ENCODE measurements at places on chromosomes 13 and 19.
A peak's percentile ranks its signal among the peaks of the same experiment; 100 is the strongest.

GRCh38 chr19:4588291-4588761 is 28.8 kb upstream of the SEMA6B start:
- DNase-seq = no peak

DNA sequence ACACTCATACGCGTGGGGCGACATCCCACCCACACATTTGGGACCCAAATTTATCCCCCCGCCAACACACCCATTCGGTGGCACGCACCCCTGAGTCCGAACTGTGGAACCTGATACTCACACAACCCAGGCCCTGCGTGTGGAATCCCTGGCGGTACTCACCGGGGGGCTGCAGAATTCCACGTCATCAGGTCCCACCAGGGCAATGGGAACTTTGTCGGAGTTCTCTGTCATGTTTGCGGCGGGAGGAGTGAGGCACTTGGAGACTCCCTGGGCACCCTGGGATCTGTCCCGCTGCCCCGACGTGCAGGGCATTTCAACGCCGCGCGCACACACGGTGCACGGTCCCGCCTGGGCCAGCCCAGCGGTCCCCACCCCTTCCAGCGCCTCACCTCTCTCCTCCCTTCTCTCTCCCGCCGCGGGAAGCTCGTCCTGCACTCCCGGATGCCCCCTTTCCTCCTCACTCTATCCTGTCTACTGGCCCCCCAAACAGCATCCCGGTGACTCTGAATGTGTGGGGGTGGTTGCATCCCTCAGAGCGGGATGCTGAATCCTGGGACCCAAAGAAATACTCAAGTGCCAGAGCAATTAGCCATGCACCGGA is at the start of gene CNMD:
CNMD (minus strand) TSS at position 353 of the 604 bp plus-strand sequence; CDS start at position 234, 119 bp downstream.
- DNase-seq = no peak

GRCh38 chr13:26010487-26011207 is 41.2 kb downstream of the SHISA2 start:
- DNase-seq = no peak

- DNase-seq = no peak
Measured at GRCh38 chr13:23510979-23511735, 59.1 kb upstream of the TNFRSF19 start.

DNA sequence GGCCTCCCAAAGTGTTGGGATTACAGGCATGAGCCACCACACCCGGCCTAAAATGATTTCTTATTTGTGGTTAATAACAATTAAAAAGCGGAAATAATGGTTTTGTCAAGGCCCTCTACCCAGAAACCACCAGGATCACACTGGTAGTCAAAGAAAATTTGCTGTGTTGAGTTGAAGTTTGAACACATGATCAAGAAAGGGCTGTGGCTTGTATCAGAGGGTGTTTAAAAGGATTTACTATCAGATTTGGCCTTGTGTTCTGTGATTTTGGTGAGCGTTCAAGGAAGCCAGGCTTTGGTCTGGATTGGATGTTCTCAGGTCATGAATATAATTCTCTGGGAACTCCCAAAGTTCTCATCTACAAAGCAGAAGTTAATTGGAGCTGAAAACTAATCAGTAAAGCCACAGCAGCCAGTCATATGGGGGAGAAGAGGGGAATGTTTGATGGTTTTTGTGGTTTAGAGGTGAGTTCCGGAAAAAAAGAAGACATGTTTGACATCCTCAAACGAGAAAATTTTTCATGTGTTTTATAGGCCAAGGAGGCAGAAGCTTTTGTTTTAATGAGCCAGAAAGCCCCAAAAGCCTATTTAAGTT is 10.6 kb upstream of the ZNF556 start:
- no peak for DNase-seq

GRCh38 chr13:111881700-111882099 is 185.2 kb upstream of the SOX1 start:
- no peak for DNase-seq

DNA sequence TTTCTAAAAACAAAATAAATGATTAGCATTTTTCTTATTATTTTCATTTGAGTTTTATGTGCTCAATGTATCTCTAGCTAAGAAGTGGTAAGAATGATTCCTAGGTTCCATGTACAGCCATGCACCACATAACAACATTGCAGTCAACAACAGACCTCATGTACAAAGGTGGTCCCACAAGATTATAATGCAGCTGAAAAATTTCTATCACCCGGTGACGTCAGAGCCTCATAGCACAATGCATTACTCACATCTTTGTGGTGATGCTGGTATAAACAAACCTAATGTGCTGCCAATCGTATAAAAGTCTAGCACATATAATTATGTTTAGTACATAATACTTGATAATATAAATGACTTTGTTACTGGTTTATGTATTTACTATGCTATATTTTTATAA is 120.5 kb downstream of the SLC7A1 start:
- DNase-seq = no peak

DNA sequence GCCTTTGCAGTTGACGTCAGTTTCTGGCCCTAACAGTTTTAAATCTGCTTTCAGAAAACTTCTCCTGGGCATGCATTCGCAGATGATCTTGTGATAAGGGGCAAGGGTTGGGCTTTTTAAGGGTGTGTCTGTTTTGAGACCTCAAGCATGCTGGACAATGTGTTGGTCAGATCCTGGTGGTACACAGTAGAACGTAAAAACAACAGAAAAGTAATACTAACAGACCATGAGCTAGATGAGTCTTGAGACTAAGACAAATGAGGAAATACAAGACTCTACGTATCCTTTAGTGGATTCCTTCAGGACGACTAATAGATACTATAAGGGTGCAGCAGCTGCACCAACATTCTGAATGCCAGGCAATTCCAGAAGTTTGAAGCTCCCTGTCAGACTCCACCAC is 237.6 kb downstream of the DNAJC15 start:
- DNase-seq = no peak

DNA sequence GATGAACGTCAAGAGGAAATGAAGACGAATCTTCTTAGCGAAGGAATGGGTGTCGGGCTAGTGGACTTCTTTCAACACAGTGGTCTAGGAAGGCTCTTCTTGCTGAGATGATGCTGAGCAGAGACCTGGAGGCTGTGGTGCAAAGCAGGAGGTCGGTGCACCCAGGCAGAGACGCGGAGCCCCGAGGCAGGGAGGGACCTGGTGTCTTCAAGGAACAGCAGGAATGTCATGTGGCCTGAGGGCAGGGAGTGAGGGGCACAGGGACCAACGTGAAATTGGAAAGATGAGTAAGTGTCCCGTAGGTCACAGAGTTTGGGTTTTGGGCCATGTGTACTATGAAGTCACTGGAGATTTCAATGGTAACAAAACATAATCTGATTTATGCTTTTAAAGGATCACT is 11.4 kb upstream of the CDC42EP5 start:
- no peak for DNase-seq

- DNase-seq = peak; percentile 91
Measured at GRCh38 chr19:3761382-3762129, at the start of gene APBA3. Gene APBA3 (minus strand): TSS chr19:3761692. CDS start chr19:3760264, 1,428 bp downstream.

- no peak for DNase-seq
Measured at GRCh38 chr19:10552510-10553053, 8.9 kb downstream of the ATG4D start.

DNA sequence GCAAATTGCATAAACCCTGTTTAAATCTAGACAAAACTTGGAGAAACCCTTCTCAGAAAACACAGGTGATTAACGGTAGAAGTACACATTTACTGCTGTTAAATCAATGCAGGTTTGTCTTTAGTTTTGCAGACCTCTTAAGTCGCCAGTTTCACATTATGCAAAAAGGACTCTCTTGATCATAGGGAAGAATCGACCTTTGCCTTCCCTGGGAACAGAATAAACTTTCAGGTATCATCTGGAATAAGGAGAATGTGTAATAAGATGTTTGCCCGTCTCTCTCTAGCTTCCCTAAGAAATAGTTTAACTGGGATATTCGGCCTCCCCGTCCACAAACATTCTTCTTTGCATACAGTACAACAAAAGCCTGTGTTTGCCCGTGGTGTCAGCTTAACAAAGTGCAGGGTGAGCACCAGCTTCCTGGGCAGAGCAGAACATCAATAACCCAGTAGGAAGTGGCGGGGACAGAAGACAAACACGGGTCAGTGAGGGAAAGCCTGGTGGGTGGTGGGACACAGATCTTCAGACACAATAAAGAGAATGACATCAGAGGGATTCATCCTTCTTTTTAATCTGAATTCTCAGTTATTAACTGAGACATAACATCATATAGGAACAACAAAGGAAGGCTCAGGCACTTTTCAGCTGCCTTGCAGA is 1077.7 kb upstream of the SLC10A2 start:
- no peak for DNase-seq

DNA sequence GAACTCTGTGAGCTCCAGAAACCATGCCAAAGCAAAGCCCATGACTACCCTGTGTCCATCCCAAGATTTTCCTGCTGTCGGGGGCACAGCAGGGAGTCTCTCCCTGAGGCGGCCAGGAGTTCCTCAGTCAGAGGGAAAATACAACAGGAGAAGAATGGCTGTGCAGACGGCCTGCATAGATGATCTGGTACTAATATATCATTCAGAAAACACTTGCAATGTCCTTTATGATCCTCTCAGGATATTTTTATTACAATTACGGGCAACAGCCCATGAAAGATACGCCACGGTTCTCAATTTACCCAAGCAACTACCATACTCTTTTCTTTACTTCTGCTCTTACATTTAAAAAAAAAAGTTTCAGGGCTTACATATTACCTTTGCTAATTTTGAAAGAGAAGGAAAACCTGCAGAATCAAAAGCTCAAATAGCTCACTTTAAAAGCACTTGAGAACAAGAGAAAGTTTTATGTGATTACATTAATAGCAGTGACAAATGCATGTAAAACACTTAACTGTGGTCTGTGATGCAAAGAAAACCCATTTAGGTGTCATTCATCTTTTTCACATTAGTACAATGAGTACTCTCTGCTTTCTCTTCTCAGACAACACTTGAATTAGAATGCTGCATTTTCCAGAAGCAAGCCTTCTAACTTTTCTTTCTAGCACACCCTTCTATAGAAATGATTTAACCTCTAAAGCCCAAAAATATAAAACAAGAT is 460.8 kb downstream of the KLF5 start:
- no peak for DNase-seq

DNA sequence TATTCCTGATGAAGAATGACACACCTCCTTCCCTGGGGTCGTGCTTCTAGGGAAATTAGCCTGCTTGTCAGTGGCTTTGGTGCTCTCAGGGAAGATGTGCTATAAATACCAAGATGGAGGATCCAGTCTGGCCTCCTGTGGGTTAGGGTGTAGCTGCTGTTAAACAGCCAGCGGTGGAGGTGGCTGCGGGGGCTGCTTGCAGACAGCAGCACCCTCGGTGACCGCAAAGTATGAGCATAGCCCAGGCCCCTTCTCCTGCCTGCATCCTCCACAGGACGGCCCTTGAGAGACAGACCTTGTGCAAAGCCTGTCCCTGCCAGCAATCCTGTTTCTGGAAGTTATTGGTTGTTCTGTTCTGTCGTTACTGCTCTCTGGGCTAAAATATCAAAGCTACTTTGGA is 11.4 kb downstream of the VSTM2B start:
- DNase-seq = no peak

DNA sequence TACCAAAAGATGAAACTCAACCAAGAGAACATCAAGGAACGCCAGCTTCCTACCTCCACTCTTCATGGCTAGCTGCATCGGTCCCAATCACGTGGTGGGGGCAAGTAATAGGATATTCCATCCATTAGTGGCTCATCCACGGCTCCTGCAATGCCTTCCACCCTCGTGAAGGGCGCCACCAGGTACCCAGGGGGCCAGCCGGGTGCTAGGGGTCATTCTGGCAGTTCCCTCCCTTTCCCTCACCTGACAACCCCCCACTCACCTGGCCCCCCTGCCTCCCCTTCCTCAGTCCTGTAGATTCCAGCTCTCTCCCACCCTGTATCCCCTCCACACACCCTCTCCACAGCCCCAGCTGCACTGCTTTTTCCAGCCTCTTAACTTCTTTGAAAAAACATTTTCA is 161.9 kb downstream of the URI1 start:
- DNase-seq = no peak

DNA sequence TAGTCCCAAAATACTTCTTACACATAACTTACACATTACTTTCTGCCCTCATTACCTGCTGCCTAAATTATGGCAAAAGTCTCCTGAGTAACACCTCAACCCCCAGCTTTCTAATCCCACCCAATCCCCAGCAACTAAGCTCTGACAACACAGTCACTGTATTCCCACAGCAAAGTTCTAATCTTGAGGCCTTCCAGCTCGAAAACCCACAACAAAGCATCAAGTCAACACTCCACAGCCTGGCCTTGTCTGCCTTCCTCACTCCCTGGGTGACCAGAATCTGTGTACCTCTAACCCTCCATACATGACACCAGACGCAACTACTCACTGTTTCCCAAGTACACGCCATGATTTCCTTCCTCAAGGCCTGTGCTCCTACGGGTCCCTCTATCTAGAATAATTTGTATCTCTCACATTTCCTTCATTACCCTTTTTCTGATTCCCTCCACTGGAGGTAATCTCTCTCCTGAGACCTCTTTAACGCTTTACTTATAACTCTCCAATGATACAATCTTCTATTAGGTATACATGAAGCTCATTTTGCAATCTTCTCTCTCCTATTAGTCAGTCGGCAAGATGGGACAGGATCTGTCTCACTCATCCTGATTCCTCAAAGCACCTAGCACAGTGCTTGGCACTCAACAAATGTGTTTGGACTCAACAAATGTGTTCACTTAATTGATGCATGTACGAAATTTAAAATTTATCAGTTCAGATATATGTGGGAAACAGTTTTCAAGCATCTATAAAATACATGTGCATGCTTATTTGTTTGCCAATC is 87.6 kb upstream of the DOCK9 start:
- no peak for DNase-seq

DNA sequence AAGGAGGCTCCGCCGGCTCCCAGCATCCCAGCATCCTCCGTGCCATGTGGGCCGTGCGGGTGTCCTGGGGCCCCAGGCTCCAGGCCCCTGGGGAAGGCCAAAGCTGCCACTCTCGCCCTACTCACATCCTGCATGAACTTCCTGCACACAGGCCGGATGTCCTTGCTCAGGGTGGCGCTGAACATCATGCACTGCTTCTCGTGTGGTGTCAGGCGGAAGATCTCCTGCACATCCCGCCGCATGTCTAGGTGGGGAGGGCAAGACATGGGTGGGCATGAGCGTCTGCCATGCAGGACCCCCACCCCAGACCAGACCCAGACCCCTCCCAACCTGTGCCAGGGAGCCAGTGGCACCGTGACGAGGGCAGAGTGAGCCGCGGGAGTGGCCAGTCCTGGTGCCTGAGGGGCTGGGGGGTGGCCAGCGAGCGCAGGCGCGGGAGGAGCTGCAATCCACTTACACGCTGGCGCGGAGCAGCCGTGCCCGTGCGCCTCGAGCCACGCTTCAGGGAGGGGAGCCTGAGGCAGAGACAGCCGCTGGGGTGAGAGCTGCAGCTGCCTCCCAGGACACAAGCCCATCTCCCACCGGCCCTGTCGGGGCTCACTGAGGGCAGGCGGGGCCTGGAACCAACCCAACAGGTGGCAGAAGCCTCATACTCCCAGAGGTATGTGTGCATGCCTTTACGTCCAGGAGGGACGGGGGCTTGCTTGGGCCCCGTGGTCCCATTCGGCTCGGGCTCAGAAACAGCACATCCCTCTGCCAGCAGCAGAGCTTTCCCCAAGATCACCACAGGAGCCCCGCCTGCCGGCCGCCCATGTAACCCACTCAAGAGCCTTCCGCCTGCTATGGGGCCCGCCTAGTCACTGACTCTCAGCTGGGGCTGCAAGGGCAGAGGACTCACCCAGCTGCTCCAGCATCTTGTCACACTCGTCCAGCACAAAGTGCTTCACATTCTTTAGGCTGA is 8.8 kb downstream of the DDX39A start:
- peak; percentile 69 for DNase-seq

GRCh38 chr19:45739498-45740439 is 6.5 kb downstream of the MEIOSIN start:
- DNase-seq = no peak

GRCh38 chr13:32267836-32268439 is 47.2 kb downstream of the ZAR1L start:
- peak; percentile 28 for DNase-seq

GRCh38 chr13:78540058-78540457 is 63.3 kb downstream of the POU4F1 start:
- no peak for DNase-seq

All from effector memory CD8-positive, alpha-beta T cell (primary cell).